Stimulated activated CD4-positive, alpha-beta T cell treated with anti-CD3 and anti-CD28 coated beads, Interleukin-4, amount 100 ng/mL, for 1 hour (primary cell): ENCODE measurements at places on chromosomes 1 and 21.

GRCh38 chr21:38912102-38912629 is 106.4 kb downstream of the ETS2 start:
- DNase-seq, result no peak

GRCh38 chr1:53125623-53126360 is 16.6 kb downstream of the SLC1A7 start:
- no peak for DNase-seq

- DNase-seq, result no peak
Observed at GRCh38 chr1:110067893-110068645, 2.4 kb downstream of the ALX3 start.

DNA sequence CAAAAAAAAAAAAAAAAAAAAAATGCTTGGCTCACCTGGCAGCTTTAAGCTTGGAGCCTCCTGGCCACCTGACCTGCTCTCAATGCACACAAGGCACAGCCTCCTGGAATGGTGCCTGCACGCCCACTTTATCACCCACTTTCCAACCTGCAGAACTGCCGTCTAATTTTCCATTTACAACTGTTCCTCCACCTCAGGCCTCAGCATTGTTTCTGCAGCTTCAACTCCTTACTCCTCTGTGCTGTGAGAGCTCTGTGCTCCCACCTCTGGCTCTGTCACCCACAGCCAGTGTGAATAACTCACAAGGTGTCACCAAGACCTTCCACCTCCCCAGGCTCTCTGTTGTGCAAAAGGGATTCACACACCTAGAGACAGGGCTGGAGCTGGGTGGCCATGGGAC is 38.7 kb upstream of the GPR157 start:
- no peak for DNase-seq

DNA sequence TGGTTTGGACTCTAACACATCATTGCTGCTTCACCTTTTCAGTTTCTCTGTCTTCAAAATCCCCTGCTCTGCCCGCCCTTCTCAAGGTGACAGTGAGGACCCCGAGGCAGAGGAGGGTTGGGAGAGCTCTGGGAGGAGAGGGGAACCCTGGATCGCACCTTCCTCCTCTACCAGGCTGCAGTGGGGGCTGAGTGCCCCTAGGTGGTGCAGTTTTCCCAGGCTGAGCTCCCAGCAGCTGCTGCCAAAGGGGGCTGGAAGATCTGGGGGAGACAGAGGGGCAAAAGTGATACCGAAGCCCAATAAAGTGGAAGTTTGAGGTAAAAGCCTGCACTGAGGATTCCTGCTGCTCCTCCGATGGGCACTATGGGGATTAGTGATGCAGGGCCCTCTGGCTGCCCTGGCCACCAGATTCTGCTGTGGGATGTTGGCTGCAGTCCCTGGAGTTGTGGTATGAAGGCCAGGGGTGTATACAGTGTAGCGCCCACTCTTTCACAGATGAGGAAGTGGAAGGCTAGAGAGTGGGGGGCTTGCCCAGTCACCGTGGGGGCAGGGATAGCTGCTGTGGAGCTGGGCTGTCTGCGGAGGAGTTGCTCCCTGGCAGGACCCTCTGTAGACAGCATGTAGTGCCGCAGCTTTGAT is 40.7 kb upstream of the SCMH1 start:
- DNase-seq, result peak; percentile 19

DNA sequence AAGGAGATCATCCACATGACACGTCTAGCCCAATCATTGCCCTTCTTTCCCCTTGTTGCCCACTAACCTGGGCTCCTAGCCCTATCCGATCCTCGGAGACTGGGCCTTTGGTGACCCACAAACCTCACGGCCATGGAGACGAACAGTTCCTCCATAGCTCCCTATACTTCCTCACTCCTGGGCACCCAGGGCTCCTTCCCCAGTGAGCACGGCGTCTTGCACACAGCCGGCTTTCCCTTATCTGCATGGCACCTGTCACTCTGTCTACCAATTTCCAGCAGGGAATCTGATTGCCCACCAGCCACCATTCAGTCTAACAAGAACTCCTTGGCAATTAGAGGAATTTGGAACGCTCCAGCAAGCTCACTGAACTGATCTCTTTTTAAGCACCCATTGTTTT is 3.1 kb downstream of the GNG4 start:
- no peak for DNase-seq

GRCh38 chr1:69312055-69312732 is 255.5 kb upstream of the LRRC7 start:
- DNase-seq, result no peak

DNA sequence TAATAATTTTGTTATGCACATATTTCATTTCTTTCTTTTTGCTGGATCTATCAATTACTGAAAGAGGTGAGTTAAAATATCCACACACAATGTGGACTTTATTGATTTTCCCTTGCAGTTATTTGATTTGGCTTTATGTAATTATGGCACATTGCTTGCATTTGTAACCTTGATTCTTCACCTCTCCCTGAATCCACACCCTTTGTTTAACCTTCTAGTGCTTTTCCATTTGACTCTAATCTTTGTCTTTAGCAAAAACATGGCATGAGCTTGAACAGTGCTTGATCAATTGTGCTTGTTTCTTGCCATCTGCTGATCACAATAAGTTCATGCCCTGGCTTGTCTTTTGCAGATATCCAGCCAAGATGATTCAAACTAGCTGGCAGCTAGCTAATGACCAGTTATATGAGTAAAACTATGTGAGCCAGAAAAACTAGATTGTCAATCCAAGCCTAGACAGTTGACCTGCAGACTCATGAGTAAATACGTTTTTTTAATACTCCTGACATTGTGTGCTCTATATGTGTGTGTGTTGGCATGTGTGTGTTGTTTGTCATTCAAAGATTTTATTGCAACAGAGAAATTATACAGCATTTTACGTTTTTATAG is 899.2 kb downstream of the NCAM2 start:
- no peak for DNase-seq

DNA sequence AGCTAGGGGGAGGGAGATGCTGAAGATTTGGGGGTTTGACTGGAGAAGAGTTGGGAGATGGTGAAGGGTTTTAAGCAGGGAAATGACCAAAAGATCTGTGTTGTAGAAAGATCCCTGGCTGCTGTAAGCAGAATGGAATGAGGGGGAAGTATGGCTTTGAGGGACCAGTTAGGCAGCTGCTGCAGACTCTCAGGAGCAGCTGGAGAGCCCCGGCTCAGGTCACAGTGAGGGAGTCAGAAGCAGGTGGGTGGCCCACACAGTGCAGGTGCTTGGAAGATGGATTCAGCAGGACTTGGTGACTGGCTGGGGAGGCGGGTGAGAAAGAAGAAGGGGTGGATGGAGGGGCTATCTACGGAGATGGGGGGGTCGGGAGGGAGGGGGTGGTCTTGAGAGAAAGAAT is 35.7 kb downstream of the EDN2 start:
- DNase-seq, result no peak
